ENCODE measurements at places on chromosomes 1 and 21. TPM values are rescaled to one million over a fixed set of nuclear protein-coding genes. Genes with fewer than 3 reads are reported as not detected.
A peak's percentile ranks its signal among the peaks of the same experiment; 100 is the strongest.

- peak; percentile 47 for DNase-seq
Observed at GRCh38 chr1:117284399-117285215, 73.9 kb upstream of the VTCN1 start.

DNA sequence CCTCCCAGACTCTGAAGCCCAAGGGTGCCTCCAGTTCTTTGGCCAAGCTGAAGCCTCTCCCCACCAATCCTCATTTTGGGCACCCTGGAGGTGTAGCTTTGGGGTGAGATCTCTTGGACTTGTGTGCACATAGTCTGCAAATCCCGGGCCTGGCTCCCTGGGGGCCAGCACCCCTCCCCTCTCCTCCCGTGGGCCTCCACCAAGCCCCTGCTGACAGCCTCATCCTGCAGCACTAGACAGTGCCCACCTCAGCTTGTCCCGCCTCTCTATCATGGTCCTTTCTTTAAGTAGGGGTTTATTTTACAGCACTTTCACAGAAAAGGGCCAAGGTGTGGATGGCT lies 3.2 kb downstream of the GJC2 start:
- no peak for DNase-seq

DNA sequence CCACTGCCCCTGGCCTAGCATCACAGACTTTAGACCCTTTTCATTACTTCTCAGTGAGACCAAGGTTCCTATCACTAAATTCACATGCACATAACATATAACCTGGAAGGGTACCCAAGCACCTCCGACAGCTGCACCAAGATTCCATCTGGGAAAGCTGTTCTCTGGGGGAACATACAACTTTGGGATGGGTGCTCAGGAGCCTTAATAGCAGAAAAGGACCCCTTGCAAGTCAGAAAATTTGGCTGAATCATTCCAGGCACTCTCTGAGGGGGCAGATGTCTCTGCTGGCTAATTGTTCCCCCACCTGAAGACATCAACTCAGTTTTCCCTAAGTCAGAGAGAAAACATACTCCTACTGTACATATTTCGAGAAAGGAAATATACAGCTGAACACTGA lies 41.3 kb upstream of the PSEN2 start:
- no peak for DNase-seq

GRCh38 chr1:75796376-75797272 lies at the start of gene MSH4:
Gene MSH4, plus strand, starts transcription at chr1:75796882. Its CDS starts 104 bp downstream, at chr1:75796986.
- DNase-seq, result no peak

LENEP gene
- total RNA-seq, result not detected

DNA sequence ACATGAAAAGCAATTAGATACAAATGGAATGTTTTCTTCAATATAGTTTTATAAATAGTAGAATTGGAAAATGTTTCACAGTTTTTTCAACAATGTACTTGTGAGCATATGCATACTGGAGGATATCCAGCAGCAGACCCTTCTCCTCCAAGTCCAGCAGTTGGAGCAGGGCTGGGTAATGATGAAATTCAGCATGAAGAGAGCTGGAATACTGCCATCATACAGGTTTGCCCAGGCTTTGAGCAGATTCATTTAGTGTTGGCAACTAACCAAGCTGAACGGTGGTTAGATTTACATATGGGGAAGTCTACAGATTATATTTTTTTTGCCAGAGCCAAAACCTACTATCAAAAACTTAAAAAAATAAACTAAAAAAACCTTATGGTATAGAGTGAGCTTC lies 38.3 kb downstream of the WDR3 start:
- DNase-seq, result no peak

RXRG gene
- total RNA-seq, result not detected

Data from epithelial cell of proximal tubule (primary cell).